Bronchial smooth muscle cell (primary cell): ENCODE measurements at places on chromosomes 11 and 22. TPM values are rescaled to one million over a fixed set of nuclear protein-coding genes. Genes with fewer than 3 reads are reported as not detected.

CRYBA4 gene
- not detected in 2 replicates for total RNA-seq

VPS11 gene
- 36.7 and 45.2 TPM in 2 replicates for total RNA-seq

MS4A4E gene
- total RNA-seq = not detected in 2 replicates

CALCA gene
- total RNA-seq = not detected in 2 replicates

APOA5 gene
- under 0.01 TPM in 1 of 2 replicates, not detected in the other for total RNA-seq

TXN2 gene
- total RNA-seq = 27.3 and 29.4 TPM in 2 replicates
